GM12878 (cell line): ENCODE measurements at places on chromosomes 5 and 9. TPM values are rescaled to one million over a fixed set of nuclear protein-coding genes. Genes with fewer than 3 reads are reported as not detected.

The SOX30 gene
- 0.09 and 0.19 TPM in 2 replicates for polyA plus RNA-seq

- DNase-seq = no peak
Measured at GRCh38 chr5:132037353-132037752, 23.1 kb upstream of the IL3 start.

The OLFM1 gene
- polyA plus RNA-seq = not detected in 2 replicates

The IPPK gene
- 10.3 and 11.4 TPM in 2 replicates for polyA plus RNA-seq

DNA sequence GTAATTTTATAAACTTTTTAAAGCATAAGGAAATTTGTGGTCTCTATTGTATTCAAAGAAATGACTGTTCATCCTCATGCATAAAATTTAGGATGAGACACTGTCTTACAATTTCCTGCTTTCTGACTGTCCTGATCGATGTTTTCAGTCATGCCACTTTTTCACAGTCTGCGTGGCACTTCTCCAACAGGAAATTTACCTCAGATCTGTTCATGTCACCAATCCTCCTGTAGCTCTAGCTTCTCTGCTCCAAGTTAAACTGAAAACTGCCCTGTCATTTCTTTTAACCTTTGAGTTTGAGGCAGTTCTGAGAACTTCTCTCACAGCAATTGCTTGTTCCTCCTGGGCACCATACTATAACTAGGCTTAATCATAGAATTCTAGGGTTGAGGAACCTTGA is 455.1 kb downstream of the EFNA5 start:
- no peak for DNase-seq

The CD72 gene
- 2.9 and 3.0 TPM in 2 replicates for polyA plus RNA-seq

The CER1 gene
- polyA plus RNA-seq = not detected in 2 replicates

GRCh38 chr9:1005043-1005667 is 28.7 kb downstream of the DMRT3 start:
- peak; percentile 53 for DNase-seq

- no peak for DNase-seq
Measured at GRCh38 chr9:14354201-14354600, 40.3 kb upstream of the NFIB start.

- DNase-seq = no peak
Measured at GRCh38 chr9:113633782-113634595, 170.5 kb downstream of the RGS3 start.

GRCh38 chr9:113919871-113920270 is 43.8 kb downstream of the ZNF618 start:
- DNase-seq = no peak

The MYOZ3 gene
- 0.32 TPM in 1 of 2 replicates, not detected in the other for polyA plus RNA-seq

GRCh38 chr5:102561894-102562760 is 63.3 kb upstream of the SLCO6A1 start:
- no peak for DNase-seq

- no peak for DNase-seq
Measured at GRCh38 chr9:34628656-34629490, at the start of gene ARID3C. TSS of gene ARID3C (minus strand) at chr9:34629066. CDS start at chr9:34628014, 1,052 bp downstream.

- DNase-seq = no peak
Measured at GRCh38 chr9:124940521-124940893, 376 bp downstream of the GOLGA1 start.

The LCN1 gene
- polyA plus RNA-seq = not detected in 2 replicates

The CARTPT gene
- not detected in 2 replicates for polyA plus RNA-seq

DNA sequence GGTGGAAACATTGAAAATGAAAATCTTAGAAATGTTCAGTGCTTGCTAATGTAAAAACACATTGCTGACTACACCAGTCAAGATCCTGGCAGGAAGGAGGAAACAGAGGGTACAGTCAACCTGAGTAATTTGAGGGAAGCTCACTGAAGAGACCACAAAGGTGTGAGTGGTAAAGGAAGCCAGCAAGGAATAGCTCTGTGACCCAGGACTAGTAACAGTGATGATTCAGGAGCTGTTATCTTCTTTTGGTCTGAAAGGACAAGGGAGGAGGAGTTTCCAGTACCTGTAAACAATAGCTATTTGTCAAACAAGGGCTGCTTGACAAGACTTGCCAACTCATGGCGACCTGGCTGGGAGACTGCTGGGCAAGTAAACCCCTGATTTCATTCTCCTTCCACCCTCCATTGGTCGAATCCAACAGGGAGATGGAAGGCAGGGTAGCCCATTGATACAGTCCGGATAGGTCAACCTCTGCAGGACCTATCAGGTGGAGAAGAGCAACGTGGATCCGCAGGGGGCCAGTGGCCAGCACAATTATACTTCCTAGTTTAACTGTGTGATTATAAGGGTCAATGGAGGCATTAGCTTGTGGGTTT is 68.1 kb downstream of the MAMDC2 start:
- no peak for DNase-seq

The CDC20B gene
- polyA plus RNA-seq = 0.05 TPM in 1 of 2 replicates, not detected in the other

DNA sequence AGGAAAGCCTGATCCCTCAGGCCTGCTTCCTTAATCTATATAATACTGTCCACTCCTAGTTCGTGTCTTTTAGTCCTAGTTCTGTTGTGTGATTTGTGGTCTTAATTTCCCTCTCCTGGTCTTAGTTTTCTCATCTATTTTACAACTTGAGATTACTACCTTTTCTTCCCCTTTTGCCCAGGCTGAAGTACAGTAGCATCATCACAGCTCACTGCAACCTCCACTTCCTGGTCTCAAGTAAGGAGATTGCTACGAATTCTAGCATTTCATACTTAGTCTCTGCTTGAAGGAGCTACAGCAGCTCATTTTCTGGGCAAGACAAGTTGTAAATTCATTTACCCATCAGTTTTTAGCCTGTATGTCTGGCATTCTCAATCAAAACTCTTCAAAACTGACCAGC is 5.5 kb downstream of the TRIM32 start:
- DNase-seq = no peak

DNA sequence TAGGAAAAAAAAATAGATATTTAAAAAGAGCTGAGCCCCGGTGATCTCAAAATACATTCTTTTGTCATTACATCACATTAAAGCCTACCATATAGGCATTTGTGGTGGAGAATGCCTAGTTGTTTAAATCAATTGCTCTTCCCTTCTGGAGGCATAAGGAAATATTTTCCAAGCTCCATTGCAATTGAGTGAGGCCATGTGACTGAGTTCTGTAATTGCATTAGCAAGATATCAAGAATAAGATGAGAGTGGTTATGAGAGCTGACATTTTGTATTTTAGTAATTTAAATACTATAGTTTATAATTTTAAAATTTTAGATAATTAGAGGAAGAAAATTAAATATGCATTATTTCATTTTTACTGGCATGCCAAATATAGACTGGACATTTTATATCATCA is 1195.9 kb downstream of the DTWD2 start:
- DNase-seq = no peak

GRCh38 chr5:109688630-109688969 is 1.1 kb upstream of the MAN2A1 start:
- DNase-seq = peak; percentile 35

The GMCL2 gene
- 0.07 TPM in 1 of 2 replicates, not detected in the other for polyA plus RNA-seq

DNA sequence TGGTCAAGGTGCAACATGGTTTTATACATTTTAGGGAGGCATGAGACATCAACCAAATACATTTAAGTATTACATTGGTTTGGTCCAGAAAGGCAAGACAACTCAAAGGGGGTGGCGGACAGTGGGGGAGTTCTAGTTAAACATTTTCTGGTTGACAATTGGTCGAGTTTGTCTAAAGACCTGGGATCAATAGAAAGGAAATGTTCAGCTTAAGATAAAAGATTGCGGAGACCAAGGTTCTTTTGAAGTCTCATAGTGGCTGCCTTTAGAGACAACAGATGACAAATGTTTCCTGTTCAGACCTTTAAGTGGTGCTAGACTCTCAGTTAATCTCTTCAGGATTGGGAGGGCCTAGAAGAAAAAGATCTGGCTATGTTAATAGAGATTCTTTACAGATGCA is 47.7 kb upstream of the TTC39B start:
- DNase-seq = no peak

GRCh38 chr5:103410172-103410571 is 151.6 kb downstream of the MACIR start:
- no peak for DNase-seq

- DNase-seq = no peak
Measured at GRCh38 chr5:170993476-170993875, 131.7 kb downstream of the RANBP17 start.

The MYMK gene
- polyA plus RNA-seq = not detected in 2 replicates

- DNase-seq = no peak
Measured at GRCh38 chr9:37936376-37936775, 32.4 kb upstream of the SLC25A51 start.

The FBXO38 gene
- polyA plus RNA-seq = 23.9 and 25.2 TPM in 2 replicates

- no peak for DNase-seq
Measured at GRCh38 chr9:97873425-97873824, 20.4 kb downstream of the FOXE1 start.

GRCh38 chr5:168670881-168671575 is 91.9 kb upstream of the PANK3 start:
- no peak for DNase-seq

- no peak for DNase-seq
Measured at GRCh38 chr5:103667068-103667467, 104.5 kb upstream of the NUDT12 start.

GRCh38 chr9:95383845-95384244 is 66.3 kb upstream of the FANCC start:
- no peak for DNase-seq

The CDH12 gene
- polyA plus RNA-seq = not detected in 2 replicates

- no peak for DNase-seq
Measured at GRCh38 chr9:128651798-128652197, 4.8 kb downstream of the DYNC2I2 start.

DNA sequence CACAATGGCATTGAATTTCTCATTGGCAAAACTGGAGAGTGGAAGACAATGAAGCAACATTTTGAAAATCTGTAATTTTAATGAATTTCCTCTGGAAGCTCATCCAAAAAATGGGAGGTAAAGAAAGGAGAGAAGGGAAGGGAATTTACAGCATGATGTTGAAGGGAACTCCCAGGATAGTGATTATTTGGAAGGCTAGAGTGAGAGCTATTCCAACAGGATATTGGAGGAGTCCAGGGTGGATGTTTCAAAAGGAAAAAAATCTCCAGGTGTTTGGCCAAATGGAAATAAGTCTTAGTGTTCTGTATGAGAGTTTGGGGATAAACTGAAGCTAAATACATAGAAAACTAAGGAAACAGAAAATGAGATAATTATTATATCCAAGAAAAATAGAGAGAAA is 106.2 kb downstream of the IZUMO3 start:
- no peak for DNase-seq

DNA sequence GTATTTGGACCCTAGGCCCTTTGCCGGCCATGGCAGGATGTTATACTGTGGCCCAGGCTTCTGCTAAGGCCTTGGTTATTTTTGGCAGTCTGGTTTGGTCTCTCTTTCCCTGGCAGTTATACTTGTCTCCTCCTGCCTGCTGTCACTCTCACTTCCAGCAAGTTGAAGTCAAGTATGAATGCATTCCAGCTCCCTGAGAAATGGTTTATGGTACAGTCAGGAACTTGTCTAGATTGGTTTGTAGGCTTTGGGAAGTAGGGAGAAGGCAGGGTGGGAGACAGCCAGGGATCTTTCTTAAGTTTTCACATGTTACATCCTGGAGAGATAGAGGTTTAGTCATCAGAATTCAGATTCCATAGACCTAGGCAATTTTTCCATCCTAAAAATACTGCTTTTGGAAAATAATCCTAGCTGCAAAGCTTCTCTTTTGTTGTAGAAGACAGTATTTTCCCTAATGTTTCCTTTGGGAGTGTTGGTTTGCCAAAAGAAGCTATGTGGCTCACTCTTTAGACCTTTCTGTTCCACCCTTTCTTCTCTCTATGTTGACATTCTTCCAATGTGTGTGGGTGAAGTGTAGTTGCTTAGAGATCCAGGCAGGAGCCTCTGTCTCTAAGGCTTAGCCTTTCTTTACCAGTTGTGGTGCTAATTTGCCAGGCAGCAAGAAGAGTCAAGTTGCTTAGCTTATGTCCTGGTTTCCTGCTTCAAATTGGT is 2.5 kb upstream of the KDM3B start:
- DNase-seq = no peak

The SLC2A8 gene
- 16.8 and 20.2 TPM in 2 replicates for polyA plus RNA-seq

GRCh38 chr5:160516696-160517530 is 95.3 kb downstream of the PTTG1 start:
- no peak for DNase-seq

- no peak for DNase-seq
Measured at GRCh38 chr5:155631116-155631515, 617.6 kb downstream of the KIF4B start.

DNA sequence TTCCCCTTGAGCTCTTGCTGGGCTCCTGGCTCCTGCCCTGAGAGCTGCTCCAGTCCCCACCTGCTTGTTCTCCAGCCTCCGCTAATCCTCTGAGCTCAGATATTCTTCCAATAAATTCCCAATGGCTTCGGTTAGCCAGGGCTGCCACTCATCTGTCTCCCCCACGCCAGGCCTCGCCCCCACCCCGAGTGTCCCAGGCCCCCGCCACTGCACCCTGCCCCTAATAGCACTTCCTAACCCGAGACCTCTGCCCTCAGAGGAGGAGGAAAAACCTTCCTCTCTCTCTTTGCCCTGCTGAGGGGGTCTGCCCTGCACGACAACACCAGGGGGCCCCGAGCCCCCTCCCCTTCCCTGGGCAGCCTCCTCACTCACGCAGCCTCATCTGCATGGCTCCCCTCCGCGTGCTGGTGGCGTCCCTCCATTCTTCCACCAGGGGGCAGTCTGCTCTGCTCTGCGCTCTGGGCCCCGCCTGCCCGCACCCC is 5.4 kb upstream of the LCN15 start:
- DNase-seq = no peak

DNA sequence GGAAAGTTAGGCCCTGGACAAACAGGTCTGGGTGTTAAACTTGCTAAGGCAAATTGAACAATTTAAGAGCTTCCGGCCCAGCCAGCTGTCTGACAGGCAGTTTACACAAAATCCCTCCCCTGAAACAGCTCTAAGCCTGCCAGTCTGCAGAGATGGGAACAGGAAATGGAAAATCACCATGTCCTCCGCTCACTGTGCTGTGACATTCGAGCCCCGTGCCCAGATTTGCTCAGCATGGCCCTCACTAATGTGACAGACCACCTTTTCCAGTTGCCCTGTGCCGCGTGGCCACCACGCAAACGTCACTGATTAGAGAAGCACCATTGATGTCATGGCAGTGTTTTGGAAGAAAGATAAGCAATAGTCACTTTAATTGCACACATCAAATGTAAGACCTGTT is 41.0 kb downstream of the CCNJL start:
- DNase-seq = no peak

The MAPK9 gene
- polyA plus RNA-seq = 12.0 and 20.3 TPM in 2 replicates

DNA sequence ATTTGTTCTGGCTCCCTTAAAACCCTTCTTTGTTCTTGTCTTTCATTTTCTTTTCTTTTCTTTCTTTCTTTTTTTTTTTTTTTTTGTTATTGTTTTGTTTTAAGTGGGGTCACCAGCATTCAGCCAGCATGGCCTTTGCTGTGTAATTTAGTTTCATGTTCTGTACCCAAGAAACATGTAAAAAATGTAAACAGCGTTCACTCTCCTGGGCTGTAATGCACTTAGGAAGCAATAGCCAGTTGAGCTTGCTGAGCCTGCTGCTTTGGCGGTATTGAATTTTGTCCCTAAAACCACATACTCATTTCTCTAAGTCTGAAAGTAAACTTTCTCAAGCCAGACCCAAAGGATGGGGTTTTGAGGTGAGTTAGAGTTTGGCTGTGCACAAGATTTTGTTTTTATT is 158.6 kb downstream of the PAPPA start:
- DNase-seq = no peak

DNA sequence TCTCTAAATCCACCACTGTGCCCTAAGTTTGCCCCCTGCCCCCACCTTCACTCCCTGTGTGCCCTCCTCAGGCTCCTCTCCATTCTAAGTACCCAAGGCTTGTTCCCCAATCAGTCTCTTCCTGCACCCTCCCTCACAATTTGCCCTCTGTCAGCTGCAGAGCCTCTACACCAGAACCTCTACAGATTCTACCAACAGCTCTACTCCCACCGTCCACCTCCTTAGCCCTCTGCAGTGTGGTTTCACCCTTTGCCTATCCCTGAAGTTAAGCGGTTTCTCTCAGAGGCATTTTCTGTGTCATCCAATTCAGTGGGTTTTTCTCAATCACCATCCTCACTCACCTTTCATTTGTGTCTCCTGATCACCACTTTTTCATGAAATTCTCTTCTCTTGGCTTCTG is 13.2 kb upstream of the ERAP2 start:
- DNase-seq = no peak
